A549 treated with GW870086 at 1 μM for 4 hours (cell line): ENCODE measurements at places on chromosomes 5 and 9. TPM values are rescaled to one million over a fixed set of nuclear protein-coding genes. Genes with fewer than 3 reads are reported as not detected.

The ST8SIA4 gene
- total RNA-seq = 0.16 to 0.68 TPM (median 0.57 TPM) in 5 replicates

The IFNA5 gene
- not detected in 5 replicates for total RNA-seq

The ADRA1B gene
- total RNA-seq = 13.8 to 16.9 TPM (median 15.9 TPM) in 5 replicates

The CHSY3 gene
- total RNA-seq = 0.10 to 0.16 TPM (median 0.13 TPM) in 4 of 5 replicates, not detected in the other

The EQTN gene
- not detected in 5 replicates for total RNA-seq

The ANGPTL2 gene
- not detected in 5 replicates for total RNA-seq
